SK-MEL-5 (cell line): ENCODE measurements at places on chromosomes 11 and 22. TPM values are rescaled to one million over a fixed set of nuclear protein-coding genes. Genes with fewer than 3 reads are reported as not detected.

The LRRC32 gene
- 0.16 and 0.50 TPM in 2 replicates for total RNA-seq

GRCh38 chr11:6603287-6604080, at the start of the genes ILK and RRP8:
ILK (plus strand) TSS chr11:6603774; CDS start chr11:6604272, 498 bp downstream.
RRP8 (minus strand) TSS chr11:6603616; CDS start chr11:6603502, 114 bp downstream.
- peak; percentile 87 for DNase-seq

GRCh38 chr11:118655486-118656190, 23.8 kb downstream of the TREH start:
- DNase-seq, result no peak

DNA sequence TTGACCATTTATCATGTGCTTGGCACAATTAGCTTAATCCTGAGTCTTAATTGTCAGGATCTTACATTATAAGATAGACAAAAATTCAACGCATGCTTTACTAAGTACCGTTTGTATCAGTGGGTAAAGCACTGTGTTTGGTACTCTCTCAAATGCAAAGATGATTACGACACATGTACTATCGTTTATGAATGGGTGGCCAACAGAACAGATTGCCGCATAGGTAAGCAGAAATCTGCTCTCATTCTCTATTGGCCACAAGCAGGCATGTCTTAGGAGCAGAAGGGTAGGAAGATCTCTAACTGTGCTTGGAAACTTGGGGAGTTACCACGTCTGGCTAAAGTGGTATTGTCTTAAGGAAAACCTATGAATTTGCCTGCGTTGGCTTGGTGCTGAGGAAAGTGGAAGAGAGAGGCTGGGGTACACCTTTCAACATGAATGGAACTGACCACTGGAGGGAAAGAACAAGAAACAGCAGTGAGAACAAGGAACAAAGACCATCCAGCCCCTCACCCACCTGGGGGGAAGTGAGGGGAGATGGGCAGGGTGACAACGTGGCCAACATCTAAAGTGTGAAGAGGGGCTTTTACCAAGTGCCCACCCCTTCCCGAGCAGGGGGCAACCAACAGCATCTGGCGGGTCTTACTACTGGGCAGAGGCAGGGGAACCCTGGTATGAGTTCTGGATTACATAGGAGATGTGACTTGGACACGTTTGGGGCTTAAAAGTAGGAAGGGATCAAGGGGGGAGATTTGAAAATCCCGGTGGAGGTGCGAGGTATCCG, 1.0 kb upstream of the TUBA8 start:
- no peak for DNase-seq

The TRIM49 gene
- not detected in 2 replicates for total RNA-seq

GRCh38 chr11:62599901-62600300, 1.8 kb downstream of the MTA2 start:
- no peak for DNase-seq

DNA sequence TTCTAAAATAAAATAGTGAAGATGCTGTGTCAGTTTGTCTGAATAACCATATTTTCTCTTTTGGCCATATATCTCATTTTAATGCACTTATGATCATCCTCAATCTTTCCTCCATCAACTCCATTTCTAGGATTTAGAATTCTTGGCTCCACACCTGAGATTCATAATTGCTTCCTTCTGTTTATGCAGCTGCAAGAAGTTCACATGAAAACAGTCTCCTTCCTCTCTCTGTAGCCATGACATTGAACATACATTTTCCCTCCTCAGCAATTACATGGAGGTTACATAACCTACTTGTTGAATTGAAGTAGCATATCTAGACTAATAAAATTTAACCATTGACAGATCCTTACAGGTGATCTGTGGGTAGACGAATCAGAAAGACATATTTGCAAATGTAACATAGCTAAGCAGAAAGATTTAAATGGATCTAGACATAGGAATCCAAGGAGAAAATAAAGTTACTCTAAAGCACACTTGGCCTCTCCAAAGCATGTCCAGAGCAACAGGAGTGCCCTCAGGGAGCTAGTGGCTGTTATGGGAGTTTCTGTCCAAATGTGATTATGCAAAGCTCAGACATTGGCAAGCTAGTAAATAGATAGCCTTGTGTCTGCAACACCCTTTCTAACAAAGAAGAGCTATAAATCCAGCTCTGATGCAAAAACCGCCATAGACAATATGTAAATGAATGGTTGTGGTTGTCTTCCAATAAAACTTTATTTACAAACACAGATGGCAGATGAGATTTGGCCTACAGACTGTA, 119.9 kb upstream of the MPPED2 start:
- peak; percentile 28 for DNase-seq

The ROM1 gene
- total RNA-seq, result 0.79 and 1.2 TPM in 2 replicates

The KCNE3 gene
- total RNA-seq, result not detected in 2 replicates

DNA sequence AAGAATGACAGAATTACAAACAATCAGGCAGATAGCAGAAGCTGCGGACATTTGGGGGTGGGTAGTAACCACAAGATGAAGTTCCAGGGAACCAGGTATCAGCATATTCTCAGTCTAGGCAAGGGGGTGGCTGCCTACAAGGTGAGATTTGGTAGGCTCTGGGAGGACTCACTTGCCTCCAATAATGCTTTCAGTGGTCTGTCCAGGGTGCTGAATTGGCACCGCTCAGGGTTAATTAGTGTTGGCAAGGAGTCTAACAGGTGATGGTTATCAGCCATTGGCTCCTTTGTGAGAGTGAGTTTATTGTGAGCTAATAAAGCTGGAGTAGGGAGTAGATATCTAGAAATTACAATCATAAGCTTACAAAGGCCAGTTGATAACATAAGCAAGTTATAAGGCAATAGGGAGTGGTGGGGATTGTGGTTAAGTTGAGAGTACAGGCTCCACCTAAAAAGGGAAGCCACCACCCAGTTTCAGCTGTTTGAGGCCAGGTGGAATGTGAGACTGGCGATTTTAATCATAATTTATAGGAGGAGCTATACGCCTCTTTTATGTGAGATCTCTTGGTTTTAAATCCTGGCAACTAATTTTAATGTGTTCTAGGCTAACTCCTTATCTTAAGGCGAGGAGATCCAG, 320.5 kb downstream of the MIAT start:
- no peak for DNase-seq

DNA sequence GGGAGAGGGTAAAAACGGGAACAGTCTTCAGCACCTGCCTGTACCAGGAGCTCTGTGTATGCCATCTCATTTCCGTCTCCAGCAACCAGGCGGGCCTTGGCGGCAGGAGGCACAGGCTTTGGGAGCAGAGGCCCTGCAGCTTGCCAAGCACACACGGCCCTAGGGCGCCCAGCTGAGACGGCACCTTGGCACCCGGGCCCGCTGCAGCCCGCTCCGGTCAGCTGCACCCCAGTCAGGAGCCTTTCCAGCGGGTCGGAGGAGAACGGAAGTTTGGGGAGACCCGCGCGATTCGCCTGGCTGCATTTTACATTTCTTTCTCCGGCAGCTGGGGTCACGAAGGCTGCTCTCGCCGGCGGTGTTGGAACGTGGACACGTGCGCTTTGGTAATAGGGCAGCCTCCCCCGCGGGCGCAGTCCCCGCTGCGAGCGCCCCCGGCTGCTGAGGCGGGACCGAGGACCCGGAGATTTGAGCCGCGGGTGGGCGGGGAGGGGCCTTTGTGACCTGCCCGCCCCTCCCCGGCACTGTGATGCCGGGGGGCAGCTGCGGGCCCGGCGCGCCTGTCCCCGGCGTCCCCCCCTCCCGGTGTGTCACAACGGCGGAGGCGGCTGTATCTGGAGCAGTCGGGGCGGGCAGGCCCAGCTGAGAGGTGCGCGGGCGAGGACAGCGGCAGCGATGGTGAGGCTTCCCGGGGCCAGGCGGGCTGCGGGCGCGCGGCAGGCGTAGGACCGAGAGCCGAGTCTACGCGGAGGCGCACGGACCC, at the start of gene TUBA8:
TSS of gene TUBA8 (plus strand) at position 616 of the 760 bp plus-strand sequence. CDS start at position 673, 57 bp downstream.
- DNase-seq, result no peak

The CSRP3 gene
- not detected in 2 replicates for total RNA-seq

The P4HA3 gene
- total RNA-seq, result 2.2 and 2.6 TPM in 2 replicates

GRCh38 chr22:23236440-23237184, 56.3 kb downstream of the BCR start:
- no peak for DNase-seq

DNA sequence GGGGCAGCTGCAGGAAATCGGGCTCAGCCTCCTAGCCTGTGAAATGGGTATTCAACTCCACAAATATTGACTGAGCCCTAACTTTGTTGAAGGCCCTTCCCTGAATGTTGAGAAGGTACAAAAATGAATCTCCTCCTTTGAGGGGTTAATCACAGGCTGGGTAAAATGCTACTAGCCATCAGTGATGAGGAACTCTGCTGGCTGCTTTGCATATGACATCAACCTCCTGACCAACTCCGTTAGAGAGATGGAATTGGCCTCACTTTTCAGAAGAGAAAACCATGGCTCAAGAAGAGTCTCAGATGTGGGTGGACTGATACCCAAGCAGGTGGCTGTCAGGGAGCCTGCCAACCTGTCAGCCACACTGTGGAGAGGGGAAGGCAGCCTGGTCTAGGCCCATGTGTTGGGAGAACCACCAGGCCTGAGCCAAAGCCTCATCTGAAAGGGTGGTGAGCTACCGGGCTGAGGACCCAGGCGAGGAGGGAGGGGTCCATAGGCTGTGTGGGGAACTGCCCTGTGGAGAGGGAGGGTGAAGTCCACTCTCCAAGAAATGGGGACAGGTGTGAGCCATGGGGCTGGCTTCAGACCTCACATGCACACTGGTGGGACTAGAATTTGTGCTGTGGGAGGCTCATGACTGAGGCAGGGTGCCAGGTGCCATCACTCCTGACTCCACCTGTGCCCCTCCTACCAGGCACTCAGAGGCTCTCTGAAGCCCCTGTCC, 11.8 kb downstream of the CDCA5 start:
- no peak for DNase-seq

The NTM gene
- total RNA-seq, result 0.69 and 0.95 TPM in 2 replicates

- DNase-seq, result no peak
Measured at GRCh38 chr22:50694766-50695420, 22.3 kb downstream of the SHANK3 start.

The PLAAT5 gene
- total RNA-seq, result 0.21 TPM in 1 of 2 replicates, not detected in the other

The MUC6 gene
- not detected in 2 replicates for total RNA-seq

The MYOD1 gene
- total RNA-seq, result not detected in 2 replicates

DNA sequence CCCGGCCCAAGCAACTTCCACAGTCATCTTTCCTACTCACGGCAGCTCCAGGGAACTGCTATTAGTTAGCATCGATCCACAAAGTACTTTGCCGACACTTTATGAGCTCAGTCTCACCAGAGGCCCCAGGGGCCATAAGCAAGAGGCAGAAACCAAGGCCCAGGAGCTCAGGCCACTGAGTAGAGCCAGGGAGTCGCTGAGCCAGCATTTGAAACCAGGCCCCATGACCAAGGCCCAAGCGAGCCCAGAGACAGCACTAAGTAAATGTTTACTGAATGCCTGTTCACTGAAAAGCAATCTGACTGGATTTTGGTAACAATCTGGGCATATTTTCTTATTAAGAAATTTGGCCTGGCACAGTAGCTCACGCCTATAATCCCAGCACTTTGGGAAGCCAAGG, 43.3 kb downstream of the ARRB1 start:
- no peak for DNase-seq

- peak; percentile 33 for DNase-seq
Measured at GRCh38 chr22:43811777-43812148, 342 bp downstream of the EFCAB6 start.

- DNase-seq, result no peak
Measured at GRCh38 chr11:5591613-5592012, 4.8 kb upstream of the TRIM6 start.

GRCh38 chr11:103659206-103659618, 377.2 kb upstream of the DDI1 start:
- DNase-seq, result peak; percentile 54

DNA sequence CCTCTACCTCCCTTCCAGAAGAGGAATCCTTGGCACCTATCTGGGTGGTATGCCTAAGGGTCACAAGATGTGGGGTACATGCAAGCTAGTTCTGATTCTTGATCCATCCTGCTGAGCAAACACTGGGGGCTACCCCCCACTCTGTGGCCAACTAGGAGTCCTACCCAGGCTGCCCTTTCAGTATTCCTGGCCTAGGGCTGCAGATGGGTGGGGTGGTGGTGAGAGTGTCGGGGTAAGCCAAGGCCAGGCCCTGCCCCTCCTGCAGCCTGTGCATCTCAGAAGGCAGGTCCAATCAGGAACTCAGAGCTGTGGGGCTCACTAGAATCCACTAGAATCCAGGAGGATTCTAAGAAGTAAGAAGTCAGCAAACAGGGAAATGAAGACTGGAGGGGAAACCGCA, 10.9 kb downstream of the SSH3 start:
- DNase-seq, result no peak

DNA sequence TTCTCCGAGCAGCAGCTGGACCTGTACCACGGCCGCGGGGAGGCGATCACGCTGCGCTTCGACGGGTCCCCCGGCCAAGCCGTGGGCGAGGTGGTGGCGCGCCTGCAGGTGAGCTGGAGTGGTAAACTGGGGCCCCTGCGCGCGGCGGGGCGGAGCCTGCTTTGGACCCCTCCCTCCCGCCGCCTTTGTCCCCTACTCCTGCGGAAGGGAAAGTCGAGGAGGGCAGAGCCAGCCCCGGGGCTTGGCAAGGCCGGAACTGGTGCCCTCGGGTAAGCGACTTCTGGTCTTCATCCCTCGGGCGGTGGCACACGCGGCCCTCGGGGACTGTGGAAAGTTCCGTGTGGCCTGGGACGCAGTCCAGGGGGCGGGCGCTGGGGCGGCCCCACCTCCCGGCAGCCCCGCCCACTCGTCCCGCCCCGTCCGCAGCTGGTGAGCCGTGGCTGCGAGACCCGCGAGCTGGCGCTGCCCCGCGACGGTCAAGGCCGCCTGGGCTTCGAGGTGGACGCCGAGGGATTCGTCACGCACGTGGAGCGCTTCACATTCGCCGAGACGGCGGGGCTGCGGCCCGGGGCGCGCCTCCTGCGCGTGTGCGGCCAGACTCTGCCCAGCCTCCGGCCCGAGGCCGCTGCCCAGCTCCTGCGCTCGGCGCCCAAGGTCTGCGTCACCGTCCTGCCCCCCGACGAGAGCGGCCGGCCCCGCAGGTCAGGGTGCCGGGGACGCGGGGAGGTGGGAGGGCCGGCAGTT, 9.2 kb downstream of the SIPA1 start:
- DNase-seq, result no peak

- peak; percentile 85 for DNase-seq
Measured at GRCh38 chr11:117819096-117820040, 5.2 kb downstream of the FXYD2 start.

The PACS1 gene
- total RNA-seq, result 9.0 and 12.0 TPM in 2 replicates

GRCh38 chr22:31897842-31898805, 46.2 kb upstream of the YWHAH start:
- peak; percentile 97 for DNase-seq

GRCh38 chr11:37504060-37504611, 906.1 kb upstream of the RAG2 start:
- peak; percentile 93 for DNase-seq

DNA sequence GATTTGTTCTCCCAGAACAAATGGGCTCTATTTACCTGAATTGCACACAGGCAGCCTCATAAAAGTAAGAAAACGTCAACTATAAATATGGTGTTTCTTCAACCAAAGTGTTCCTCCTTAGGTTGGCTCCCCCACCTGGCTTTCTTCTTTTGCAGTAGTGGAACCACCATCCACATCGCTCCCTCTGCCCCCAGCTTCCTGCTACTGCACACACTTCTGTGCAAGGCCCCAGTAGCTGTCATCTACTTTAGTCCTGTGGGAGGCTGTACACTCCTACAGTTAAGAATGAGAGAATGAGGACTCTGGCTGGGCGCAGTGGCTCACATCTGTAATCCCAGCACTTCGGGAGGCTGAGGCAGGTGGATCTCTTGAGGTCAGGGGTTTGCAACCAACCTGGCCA, 89.5 kb downstream of the BMAL1 start:
- no peak for DNase-seq
